Temporal lobe (tissue), 4 donors: ENCODE measurements at places on chromosomes 4 and X. TPM values are rescaled to one million over a fixed set of nuclear protein-coding genes. Genes with fewer than 3 reads are reported as not detected.

ADAM29 gene
- 0.49 TPM for total RNA-seq

NDST4 gene
- total RNA-seq: 2.0 TPM

KLHL4 gene
- 36.1 TPM for total RNA-seq

HSPA4L gene
- total RNA-seq: 7.9 TPM

SH3RF1 gene
- total RNA-seq: 11.1 TPM

MAGED4 gene
- total RNA-seq: 119 TPM

KCNE5 gene
- total RNA-seq: 1.5 TPM

EMCN gene
- 2.5 TPM for total RNA-seq

ADH1C gene
- 0.25 TPM for total RNA-seq

BTK gene
- total RNA-seq: 0.49 TPM

DGKK gene
- 0.49 TPM for total RNA-seq

LNX1 gene
- total RNA-seq: 36.9 TPM

WWC2 gene
- total RNA-seq: 12.5 TPM

SLC9A7 gene
- 26.1 TPM for total RNA-seq

LIMCH1 gene
- 117 TPM for total RNA-seq

KLHL13 gene
- total RNA-seq: 35.2 TPM

TEX13B gene
- total RNA-seq: not detected
